ENCODE measurements at places on chromosomes 1 and 21. TPM values are rescaled to one million over a fixed set of nuclear protein-coding genes. Genes with fewer than 3 reads are reported as not detected.

GRCh38 chr1:193143285-193143684, 21.5 kb downstream of the CDC73 start:
- peak; percentile 24 for DNase-seq

GRCh38 chr1:29517251-29518086, 281.1 kb downstream of the PTPRU start:
- no peak for DNase-seq

- DNase-seq: no peak
Observed at GRCh38 chr21:24183077-24183476, 1424.2 kb downstream of the MRPL39 start.

DNA sequence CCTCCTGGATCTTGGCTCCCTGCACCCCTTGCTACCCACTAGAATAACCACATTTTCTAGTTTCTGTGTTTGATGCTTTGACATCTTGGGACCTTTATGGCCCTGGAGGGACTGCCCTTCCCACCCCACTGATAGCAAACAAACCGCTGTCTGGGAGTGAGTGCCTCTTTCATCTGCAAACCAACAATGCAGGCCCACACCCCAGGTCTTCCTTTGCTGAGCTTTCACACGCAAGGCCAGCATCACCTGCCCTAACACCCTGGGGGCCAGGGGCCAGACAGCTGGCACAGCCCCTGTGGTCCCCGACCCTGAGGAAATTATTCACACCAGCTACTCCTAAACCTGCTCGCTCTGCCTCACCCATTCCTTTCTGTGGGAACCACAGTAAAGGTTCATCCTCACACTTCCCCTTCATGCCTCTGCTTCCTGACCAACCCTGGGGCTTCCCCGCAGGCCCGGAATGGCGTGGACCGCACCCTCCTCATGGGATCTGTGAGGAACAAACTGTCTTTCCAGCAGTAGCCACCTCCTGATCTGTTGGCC, 15.4 kb downstream of the SLC2A7 start:
- peak; percentile 38 for DNase-seq

DNA sequence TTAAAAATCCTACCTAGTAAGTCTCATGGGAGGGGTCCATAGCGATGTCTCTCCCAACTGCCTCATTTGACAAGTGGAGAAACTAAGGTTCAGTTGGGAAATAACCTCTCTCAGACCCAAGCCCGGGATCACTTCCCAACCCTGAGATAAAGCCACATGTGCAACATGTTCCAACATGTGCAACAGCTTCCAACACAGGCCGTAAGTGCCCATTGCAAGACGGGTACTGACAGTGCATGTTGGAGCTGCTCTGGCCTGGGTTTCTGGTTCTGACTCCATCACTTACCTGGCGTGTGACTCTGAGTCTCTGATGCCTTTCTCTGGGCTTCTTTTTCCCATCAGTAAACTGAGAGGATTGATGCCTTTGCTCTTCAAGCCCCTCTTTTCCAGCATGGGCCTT, 38.0 kb upstream of the FOXO6 start:
- no peak for DNase-seq

DNA sequence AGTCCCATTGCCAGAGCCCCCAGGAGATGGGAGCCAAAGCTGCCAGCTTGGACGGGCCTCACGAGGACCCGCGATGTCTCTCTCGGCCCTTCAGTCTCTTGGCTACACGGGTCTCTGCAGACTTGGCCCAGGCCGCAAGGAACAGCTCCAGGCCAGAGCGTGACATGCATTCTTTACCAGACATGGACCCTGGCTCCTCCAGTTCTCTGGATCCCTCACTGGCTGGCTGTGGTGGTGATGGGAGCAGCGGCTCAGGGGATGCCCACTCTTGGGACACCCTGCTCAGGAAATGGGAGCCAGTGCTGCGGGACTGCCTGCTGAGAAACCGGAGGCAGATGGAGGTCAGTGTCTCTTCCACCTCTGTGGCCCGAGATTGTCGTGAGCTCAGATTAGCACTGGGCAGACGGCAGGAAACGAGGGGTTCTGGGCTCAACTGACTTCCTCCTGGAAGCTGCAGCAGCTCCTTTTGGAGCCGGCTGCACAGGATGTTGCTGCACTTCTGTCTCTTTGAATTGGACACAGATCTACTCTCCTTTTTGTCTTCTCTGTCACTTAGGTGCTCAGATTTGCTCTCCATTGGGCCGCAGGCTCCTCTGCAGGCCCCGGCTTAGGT, 68.0 kb downstream of the DISC1 start:
- no peak for DNase-seq

DNA sequence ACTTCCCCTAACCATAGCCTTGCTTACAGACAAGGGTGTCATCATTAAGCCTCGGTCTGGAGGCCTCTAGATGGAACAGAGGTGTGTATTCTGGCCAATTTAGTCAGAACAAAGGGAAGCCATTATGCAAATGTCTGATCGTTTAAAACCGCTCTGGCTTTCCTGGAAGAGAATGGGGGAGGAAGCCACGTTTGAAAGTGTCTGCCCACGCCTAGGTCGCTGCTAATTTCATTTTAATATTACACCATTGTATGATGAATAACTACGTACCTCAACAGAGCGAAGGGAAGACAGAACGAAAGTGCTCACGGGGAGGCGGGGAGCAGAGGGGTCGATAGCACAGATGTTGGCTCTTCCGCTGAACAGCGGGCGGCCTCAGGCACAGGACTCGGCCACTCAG, 41.1 kb upstream of the CSF3R start:
- no peak for DNase-seq

GRCh38 chr1:6991266-6991665, 206.0 kb downstream of the CAMTA1 start:
- DNase-seq: no peak

Gene NFIA
- total RNA-seq: 18.8 TPM

Gene FCRL6
- not detected for total RNA-seq

Gene MCOLN2
- total RNA-seq: 103 TPM
